ENCODE measurements at places on chromosomes 6 and 20.

DNA sequence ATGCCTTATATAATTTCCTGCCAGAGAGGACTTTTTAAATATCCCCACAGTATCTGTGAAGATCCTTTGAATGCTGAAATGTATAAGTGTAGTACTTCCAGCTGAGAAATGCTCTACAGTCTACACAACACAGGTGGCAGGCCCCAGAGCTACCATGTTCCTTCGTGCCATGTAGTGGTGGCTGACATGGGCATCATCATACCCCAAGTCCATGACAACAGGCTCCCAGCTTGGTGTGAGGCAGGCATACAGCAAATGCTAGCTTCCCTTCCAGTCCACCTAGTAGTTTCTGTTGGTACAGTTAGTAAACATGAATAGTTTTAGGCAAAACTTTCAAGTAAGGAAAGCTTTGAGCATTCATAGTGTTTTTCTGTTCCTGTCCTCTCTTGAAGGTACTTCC lies 61.2 kb upstream of the EMILIN3 start:
- no peak for DNase-seq

GRCh38 chr6:84763003-84763885 lies 1.2 kb downstream of the TBX18 start:
- DNase-seq, result peak; percentile 81

DNA sequence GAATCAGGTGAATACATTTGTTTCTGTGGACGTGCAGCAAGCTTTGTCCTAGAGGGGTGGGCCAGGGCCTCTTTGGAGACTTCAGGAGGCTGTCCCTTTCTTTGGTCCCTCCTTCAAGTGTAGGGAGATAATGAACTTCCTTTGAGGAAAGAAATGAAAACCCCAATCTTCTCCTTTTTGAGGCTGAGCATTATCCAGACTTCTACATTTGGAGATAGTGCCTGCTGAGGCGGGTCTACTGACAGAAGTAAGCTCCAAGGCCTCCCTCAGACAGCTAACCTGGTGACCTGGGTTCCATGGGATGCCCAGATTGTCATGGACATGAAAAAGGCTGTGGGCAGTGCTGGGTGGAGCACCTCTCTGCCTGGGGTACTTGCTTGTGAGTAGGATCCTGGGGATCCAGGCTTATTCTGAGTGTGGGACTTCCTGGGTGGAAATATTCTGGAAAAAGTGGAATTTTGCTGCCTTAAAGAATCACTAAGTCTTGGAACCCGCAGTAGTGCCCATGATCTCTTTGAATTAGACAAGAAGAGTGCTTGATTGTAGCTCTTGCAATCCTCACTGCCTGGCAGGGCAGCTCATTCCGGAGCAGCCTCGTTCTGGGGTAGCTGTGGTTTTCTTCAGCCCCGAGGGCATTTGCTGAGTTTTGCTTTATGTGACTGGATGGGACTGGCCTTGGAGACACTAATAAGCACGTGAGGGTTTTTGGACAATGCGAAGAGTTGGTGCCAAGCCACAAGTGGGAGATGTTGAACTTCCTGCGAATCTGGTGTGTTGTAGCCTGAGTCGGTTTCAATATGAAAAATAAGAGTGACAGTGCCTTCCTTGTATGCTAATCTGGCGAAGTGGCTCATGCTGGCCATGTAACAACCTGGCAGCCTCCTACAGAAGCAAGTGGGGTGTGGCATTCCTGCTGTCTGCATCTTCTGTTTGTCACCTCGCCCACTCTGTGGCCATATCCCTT lies 28.1 kb downstream of the SNRNP48 start:
- DNase-seq, result peak; percentile 65

- DNase-seq, result no peak
Measured at GRCh38 chr6:148747471-148748165, 788 bp downstream of the UST start.

DNA sequence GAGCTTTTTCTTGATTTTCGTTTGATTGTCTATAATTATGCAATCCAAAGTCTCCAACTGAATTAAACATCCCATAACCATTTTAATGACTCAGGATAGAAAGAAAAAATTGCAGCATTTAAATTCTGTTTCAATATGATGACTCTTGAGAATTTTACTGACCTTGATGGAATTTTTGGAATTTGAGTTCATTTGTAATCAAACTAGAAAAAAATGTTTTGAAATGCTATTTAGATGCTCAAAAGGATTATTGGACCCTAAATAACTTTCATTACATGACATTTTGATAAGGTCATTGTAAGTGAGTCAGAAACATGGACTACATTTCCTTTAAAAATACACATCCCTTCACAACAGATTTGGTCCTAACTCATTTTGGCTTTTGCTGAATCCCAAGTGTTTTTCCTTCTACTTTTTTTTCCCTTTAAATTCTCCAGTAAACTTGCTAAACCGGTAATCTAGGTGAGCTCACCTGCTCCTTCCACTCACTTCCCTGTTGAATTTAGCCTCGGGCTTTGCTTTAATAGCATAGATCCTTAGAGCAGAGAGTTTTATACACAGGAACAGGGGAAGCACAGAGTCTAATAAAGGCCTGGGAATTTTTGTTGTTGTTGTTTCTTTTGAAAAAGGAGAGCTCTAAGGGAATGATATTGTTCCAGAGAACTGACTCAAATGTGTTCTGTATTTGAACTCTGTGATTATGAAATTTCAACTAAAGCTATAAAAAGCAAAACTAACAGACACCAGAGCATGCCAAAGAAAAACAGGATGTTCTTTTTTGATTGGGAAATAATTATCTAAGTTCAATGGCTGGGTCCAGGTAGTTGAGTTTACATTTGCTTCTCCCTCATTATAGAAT lies 1088.2 kb upstream of the CITED2 start:
- DNase-seq, result peak; percentile 95

DNA sequence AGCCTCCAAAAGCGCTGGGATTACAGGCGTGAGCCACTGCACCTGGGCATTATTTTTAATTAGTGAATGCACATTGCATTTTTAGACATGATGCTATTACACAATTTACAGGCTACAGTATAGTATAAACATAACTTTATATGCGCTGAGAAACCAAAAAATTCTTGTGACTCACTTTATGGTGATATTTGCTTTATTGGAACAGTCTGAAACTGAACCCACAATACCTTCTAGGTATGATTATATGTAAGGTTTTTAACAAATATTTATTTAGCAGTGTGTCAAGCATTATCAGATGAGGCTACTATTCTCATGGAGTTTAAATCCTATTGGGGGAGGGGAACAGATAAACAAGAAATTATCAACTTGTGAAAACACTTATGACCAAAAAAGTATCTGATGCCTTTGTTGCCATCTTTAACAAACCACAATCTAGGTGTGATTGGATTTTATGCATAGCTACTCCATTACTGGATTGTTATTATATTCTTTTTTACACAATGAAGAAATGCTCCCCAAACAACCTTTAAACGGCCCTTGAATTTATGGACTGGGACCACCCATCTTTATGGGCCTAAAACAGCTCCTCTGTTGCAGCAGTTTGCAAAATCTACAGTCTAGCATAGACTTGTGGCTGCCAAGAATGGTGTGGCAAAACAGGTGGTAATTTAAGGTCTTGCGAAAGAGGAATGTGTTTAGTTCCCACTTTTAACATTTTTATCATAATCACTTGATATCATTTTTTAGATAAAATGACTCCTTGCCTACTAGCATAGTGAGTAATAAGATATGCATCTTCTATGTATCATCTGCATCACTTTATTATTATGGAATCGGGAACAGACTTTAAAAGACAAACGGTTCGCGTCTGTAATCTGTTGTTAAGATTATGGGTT lies 159.2 kb upstream of the C6orf118 start:
- peak; percentile 81 for DNase-seq

GRCh38 chr6:133921249-133921859 lies 31.7 kb upstream of the TBPL1 start:
- peak; percentile 66 for DNase-seq

- peak; percentile 92 for DNase-seq
Measured at GRCh38 chr6:1267057-1267732, 44.7 kb upstream of the FOXQ1 start.

GRCh38 chr6:33652002-33652401 lies 30.9 kb downstream of the ITPR3 start:
- DNase-seq, result no peak

GRCh38 chr6:49713346-49713745 lies at the start of gene CRISP2:
CRISP2 (minus strand) TSS chr6:49713543; CDS start chr6:49709196, 4,347 bp downstream.
- peak; percentile 6 for DNase-seq

GRCh38 chr6:148535976-148536375 lies 193.3 kb downstream of the SASH1 start:
- DNase-seq, result peak; percentile 9

Measured in amniotic epithelial cell (primary cell).